ENCODE measurements at places on chromosomes 1 and 21.

- peak; percentile 91 for DNase-seq
Measured at GRCh38 chr1:40014812-40015594, 25.5 kb upstream of the CAP1 start.

- no peak for DNase-seq
Measured at GRCh38 chr1:209417761-209418160, 165.8 kb upstream of the CAMK1G start.

DNA sequence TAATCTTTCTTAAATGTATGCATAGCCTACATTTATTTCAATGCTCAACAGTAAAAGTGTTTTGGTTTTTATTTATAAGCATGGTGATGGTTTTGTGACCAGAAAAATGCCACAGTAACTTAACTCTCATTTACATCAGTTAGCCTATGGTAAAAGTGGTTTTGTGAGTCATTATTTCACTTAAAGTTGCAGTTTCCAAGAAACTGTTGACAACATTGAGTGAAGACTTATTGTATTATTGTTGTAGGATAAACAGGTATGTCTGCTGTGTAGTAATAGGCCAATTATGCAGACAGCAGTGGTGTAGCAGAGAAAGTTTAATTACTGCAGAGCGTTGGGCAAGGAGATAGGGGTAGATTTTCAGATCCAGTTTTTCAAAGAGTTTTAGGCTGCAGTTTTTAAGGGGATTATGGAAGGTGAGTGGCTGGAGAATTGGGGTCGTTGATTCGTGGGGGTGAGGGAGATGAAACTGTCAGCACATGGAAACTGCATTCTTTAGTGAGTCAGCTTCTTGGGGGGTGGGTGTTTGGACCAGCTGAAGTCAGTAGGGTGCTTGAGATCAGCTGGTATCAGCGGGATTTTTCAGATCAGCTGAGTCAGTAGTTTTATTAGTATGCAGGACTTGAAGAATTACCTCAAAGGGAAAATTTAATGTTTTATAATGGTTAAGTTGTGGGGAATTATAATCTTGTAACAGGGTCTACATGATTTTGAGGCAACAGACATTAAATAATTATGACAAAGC, 168.7 kb upstream of the FMN2 start:
- DNase-seq = peak; percentile 65

DNA sequence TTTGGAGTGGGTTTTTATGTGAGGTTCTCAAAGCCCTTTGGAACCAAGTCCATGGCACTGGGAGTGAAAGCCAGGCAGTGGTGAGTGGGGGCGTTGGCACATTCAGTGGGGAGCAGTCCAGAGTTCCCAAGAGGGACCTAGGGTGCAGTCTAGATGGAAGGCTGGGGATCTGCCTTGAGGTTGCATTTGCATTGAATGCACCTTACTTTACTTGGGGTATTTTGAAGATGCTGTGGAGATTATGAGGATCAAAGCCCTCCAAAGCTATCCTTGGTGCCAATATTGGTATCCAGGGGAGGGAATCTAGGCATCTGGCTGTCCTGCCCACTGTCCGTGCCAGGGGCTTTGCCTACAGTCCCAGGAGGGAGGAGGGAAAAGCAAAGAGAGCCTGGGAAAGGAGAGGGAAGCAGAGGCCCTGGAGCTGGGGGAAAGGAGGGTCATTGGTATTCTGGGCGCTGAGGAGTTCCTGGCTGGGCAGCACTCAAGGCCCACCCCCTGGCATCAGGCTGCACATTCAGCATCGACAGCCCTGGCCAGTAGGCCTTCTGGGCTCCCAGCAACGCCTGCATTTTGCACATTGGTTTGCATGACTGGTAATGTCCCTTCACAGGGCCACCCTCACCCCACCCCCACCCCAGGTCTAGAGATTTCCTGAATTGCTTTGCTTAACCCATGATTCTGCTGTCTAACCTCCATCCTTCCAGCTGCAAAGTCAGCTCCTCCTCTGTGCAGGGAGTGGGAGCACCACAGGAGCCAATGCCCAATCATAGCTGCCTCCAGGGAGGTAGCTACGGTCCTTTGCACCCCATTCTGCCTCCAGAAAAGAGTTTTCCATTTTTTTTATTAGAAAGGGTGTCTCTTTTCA, 843 bp upstream of the BCAN start:
- DNase-seq = no peak

- DNase-seq = no peak
Measured at GRCh38 chr1:10682449-10683309, 113.8 kb downstream of the CASZ1 start.

GRCh38 chr1:60034999-60035398, 38.6 kb downstream of the C1orf87 start:
- no peak for DNase-seq

DNA sequence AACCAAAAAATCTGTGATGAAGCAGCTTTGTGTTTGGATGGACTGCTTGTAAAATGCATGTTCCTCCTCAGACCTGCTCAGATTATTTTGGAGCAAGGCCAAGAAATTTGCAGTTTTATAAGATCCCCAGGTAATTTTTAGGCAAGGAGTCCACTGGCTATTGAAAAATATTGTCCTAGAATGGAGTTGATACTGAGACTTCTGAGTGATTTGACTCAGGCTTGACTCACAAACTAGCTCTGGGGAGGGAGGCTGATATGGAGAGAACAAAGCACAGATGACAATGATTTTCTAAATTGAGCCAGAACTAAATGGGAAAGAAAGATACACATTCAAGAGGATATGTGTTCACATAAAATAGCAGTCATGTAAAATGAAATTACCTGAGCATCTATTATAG, 36.7 kb downstream of the AGL start:
- peak; percentile 1 for DNase-seq

GRCh38 chr1:224450561-224451350, 16.2 kb upstream of the WDR26 start:
- DNase-seq = no peak

DNA sequence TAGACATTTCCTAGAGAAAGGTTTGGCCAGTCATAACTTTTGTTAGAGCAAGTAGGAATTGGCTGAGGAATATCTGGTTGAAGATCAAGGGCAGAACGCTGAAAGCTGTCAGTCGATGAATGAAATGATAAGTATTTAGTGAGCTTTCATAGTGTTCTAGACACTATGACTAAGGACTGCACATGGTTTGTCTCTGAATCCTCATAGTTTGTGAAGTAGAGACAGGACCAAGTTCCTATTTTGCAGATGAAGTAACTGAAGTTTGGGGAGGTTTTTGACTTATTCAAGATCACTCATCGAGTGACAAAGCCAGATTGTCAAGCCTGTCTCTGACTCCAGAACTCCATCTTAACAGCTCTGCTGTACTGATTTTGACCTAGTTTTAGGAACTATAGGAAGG, 4.7 kb downstream of the ELOA start:
- DNase-seq = no peak

DNA sequence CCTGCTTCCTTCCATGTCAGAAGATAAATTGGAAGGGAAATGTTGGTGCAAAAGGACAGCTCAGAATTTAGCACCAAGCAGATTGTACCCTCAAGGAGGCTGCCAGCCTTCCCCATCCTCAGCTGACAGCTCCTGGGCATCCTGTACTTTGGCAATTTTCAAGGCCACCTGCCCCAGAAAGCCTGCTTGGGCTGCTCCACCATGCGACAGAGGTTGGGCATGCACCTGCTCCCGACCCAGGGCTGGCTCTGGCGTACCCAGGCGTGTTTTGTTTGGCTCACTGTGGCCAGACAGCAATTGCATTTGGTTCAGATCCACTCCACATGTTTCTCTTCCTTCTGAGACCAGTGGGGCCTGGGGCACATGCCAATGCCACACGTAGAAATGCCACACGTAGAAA, 547.8 kb downstream of the NPHP4 start:
- DNase-seq = no peak

GRCh38 chr1:21319447-21320407, 29.5 kb upstream of the ECE1 start:
- no peak for DNase-seq

GRCh38 chr1:30196872-30197638, 526.3 kb downstream of the MATN1 start:
- DNase-seq = no peak

GRCh38 chr21:44475266-44475845, 20.0 kb downstream of the LRRC3 start:
- no peak for DNase-seq

DNA sequence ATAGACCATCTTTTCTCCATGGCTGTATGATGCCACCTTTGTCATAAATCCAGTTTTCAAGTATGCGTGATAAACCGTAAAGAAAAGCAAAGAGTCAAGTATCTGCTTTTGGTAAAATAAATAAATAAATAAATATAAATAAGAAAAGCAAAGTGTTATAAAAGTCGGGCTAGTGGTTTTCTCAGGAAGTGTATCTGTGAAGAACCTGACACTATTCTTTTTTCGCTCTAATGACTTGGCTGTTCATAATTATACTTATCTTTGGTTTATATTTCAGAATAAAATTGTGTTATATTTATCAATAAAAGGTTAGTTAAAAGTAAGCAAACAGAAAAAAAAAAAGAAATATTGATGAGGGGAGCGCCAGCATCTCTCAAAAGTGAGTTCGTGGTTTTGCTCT, 594 bp upstream of the EXO5 start:
- no peak for DNase-seq

- no peak for DNase-seq
Measured at GRCh38 chr1:91098299-91098906, 76.6 kb upstream of the ZNF644 start.

DNA sequence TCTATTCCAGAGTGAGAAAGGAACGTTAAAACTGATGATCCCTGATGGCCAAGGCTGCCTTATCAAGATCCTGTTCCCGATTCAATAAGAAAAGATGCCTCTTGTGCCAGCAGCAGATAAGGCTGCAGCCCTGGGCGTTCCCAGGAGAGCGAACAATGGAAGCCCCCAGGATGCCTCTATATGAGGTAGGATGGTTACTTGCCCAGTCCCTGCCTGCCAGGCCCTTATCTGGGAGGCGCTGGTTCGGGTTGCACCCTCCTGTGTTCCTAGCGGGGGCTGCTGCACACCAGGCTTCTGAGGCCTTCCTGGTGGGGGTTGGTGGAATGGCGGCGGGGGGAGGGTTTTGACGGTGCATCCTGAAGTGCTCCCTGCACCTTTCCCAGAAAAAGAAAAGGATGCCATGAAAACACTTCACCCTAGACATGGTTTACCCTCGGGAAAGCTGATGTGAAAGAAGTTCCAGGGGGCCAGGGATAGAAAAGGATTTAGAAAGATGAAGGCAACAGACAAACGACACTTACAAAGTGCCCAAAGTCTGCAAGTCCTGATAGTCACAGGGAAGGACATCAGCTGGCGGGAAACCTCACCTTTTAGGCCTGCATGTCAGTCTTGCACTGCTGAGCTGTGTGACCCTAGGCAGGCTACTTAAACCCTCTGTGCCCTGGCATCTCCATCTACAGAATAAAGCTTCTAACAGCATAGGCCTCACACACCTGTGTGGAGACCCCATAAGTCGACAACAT, 100.3 kb downstream of the KCNJ15 start:
- no peak for DNase-seq

GRCh38 chr21:31682620-31683019, 23.1 kb downstream of the SOD1 start:
- peak; percentile 14 for DNase-seq

- no peak for DNase-seq
Measured at GRCh38 chr1:195071461-195071860, 1536.8 kb downstream of the KCNT2 start.
